Activated CD4-positive, CD25-positive, alpha-beta regulatory T cell (primary cell): ENCODE measurements at places on chromosomes 7 and 10.

GRCh38 chr10:124722798-124723783 is 21.1 kb downstream of the FAM53B start:
- DNase-seq, result no peak

- no peak for DNase-seq
Measured at GRCh38 chr10:79479283-79479909, 32.9 kb upstream of the EIF5AL1 start.

- DNase-seq, result no peak
Measured at GRCh38 chr10:27312854-27313253, 72.3 kb upstream of the ACBD5 start.

- DNase-seq, result no peak
Measured at GRCh38 chr7:101207459-101207858, 6.6 kb upstream of the MOGAT3 start.
